CD8-positive, alpha-beta T cell (primary cell): ENCODE measurements at places on chromosomes 3 and 15. TPM values are rescaled to one million over a fixed set of nuclear protein-coding genes. Genes with fewer than 3 reads are reported as not detected.

GRCh38 chr3:15052335-15053242 is 12.5 kb downstream of the MRPS25 start:
- no peak for DNase-seq

DNA sequence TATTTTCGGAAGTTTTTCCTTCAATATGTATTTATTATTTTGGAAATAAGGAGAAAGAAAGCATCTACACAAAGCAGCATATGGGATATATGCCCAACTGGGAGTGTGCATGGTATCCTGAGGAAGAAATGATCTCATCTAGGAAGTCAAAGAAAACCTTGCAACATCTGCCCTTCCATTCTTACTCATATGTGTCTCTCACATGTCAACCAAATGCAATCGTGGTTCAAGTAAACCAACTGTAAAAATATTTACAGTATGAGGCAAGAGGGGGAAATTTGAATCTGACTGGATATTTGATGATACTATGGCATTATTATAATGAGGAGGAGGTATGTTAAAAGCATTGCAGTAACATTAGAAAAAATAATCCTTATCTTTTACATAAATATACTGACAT is 3.2 kb upstream of the SCG3 start:
- DNase-seq: no peak

LEKR1 gene
- 1.5 TPM for total RNA-seq

GRCh38 chr3:56257826-56258225 is 210.4 kb downstream of the ERC2 start:
- no peak for DNase-seq

PDCD7 gene
- 21.7 TPM for total RNA-seq

DNA sequence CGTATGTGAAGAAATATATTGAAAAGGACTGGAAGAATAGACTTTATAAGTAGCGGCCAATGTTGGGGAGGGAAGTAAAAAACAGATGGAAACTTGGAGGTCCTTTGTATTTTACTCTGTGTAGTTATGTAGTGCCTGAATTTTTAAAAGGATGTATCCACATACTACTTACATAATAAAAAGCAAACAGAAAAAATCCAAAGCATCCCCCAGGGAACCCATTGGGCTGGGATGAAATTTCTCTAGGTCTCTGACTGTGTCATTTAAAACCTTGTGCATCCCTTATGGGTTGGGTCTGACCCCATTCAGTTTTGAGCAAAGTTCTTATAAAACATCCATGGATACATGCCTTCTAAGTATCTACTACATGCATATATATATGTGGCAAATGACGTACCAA is 141.1 kb downstream of the NR1D2 start:
- no peak for DNase-seq

DNA sequence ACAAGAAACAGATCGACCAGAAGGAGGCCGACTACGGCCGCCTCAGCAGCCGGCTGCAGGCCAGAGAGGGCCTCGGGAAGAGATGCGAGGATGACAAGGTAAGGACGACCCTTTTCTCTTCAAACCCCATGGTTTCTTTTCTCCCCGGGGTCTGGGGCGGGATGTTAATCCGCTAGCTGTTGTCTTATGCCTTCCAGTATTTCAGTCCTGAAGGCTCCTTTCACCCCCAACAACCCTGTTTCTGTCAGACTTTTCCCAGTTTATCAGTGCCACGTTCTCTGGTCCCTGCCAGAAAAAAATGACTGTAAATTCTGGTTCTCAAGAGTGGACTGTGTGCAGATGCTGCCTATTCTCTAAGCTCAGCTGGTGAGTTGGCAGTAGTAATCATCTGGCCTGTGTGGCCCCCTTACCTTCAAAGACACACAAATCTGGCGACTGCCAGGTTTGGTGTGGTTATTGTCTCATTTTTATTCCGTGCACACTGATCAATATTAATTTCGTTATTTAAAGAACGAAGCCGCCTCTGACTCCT is 806 bp downstream of the GOLM2 start:
- no peak for DNase-seq

DNA sequence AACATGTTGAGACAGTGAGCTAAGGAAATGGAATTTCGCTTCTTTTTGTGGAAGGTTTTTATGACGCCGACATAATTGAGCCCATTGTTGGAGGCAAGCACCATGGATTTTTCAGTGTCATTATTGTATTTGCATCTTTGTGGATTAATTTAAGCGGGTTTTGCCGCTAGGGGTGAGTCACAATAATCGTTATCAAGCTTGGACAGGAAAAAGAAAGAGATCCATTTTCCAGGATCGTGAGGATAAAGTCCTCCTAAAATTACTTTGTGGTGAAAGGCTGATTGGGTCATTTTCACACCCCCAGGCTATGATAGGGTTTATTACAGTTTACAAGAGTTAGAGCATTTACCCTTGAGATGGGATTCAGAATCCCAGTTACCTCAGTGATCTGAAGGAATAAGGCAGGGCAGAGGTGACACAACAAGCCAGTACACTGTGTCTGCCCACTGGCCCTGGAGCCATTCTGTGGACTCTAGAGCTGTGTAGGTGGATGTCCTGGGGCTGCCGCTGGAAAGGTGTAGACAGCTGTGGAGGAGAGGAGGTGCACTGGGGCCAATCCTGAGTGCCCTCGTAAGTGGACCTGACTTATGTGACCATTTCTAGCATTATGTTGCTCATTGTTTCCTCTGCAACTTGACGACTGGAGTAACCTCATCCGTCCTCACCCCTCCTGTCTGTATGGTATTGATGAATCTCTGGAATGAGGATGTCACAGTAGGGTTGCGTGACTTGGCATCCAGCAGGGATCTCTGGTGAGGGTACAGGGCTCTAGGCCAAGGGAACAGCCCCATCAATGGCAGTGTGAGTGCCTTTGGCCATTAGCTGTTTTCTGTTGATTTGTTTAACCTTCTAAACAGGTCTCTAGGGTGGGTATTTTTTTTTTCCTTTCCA is 370.1 kb downstream of the LRTM1 start:
- no peak for DNase-seq

GRCh38 chr3:23481011-23481615 is 278.0 kb downstream of the UBE2E2 start:
- DNase-seq: no peak

GOLGA8R gene
- total RNA-seq: 2.5 TPM

PLXNA1 gene
- total RNA-seq: 8.4 TPM

DNA sequence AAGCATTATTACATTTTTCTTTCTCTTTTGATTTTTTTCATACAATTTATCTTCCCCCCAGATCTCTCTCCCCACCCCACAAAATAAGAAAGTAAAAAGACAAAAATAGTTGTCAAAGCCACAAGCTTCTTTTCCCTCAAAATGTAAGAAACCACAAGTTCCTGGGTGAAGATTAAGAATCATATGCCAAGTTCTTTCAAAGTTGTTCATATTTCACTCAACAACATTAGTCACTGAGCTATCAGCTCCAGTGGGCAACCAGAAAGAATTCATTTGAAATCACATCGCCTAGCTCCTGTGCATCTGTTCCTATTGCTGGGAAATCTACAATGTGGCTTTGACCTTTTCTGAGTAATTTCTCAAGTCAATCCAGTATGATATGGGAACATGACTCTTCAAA is 681.6 kb upstream of the ARPP21 start:
- DNase-seq: no peak

DNA sequence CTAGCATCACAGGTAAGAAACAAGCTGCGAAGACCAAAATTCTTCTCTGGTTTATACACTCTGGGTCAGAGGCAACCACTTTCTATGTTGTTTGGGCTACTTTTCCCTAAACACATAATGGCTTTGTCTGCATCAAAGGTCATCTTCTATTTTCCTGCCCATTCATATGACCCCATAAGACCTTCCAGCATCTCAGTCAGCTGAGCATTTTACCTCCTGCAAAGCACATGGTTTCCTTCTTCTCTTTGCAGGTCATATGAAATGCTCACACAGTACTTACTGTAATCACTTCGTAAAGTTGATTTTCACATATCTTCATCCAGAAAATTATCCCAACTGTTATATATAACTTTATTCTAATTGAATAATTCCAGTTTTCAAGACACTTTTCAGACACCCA is 34.8 kb downstream of the LIPC start:
- DNase-seq: no peak

GRCh38 chr15:94547711-94548110 is 316.4 kb downstream of the MCTP2 start:
- no peak for DNase-seq
